AG09309 (cell line): ENCODE measurements at places on chromosomes 6 and 20.

GRCh38 chr20:19735446-19735845 is 22.6 kb upstream of the RIN2 start:
- DNase-seq: peak; percentile 67

DNA sequence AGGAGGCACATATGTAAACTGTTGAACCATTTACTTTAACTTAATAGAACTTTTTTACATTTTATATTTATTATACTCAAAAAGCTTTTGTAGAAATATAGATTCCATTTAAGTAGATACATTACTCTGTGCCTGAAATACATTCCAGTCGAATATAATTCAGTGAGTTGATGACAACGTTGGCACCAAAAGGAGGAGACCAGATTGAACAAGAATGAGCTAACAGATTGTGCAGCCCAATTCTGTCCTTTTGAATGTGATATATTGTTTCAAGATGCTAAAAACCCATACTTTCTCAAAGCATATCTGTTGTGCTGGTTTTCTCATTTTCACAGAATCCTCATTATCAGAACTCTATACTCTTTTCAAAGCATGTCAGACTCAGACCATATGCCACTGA is 147.4 kb upstream of the SIM1 start:
- no peak for DNase-seq

GRCh38 chr20:49794336-49795134 is 18.1 kb upstream of the SLC9A8 start:
- no peak for DNase-seq

DNA sequence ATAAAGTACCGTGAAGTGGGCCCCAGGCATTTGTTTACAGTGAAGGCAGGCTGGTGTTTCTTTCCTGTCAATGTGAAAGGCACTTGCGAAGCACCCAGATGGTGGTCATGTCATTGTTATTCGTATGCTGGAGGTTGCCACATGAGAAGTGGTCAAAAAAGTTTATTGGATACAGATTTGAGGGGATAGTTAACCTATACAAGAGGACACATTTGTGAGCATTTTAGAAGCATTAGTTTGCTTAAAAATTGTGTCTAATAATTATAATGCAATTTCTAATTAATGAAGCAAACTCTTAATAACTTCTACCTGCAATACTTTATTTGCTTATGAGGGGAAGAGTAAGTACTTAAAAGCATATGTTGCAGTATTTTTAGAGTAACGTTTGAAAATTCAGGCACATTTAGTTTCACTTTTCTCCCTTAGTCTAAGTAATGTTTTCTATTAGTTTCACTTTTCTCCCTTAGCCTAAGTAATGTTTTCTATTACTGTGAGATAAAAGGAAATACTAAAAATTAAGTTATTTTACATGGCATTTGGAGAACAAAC is 120.7 kb upstream of the CLDN20 start:
- no peak for DNase-seq

DNA sequence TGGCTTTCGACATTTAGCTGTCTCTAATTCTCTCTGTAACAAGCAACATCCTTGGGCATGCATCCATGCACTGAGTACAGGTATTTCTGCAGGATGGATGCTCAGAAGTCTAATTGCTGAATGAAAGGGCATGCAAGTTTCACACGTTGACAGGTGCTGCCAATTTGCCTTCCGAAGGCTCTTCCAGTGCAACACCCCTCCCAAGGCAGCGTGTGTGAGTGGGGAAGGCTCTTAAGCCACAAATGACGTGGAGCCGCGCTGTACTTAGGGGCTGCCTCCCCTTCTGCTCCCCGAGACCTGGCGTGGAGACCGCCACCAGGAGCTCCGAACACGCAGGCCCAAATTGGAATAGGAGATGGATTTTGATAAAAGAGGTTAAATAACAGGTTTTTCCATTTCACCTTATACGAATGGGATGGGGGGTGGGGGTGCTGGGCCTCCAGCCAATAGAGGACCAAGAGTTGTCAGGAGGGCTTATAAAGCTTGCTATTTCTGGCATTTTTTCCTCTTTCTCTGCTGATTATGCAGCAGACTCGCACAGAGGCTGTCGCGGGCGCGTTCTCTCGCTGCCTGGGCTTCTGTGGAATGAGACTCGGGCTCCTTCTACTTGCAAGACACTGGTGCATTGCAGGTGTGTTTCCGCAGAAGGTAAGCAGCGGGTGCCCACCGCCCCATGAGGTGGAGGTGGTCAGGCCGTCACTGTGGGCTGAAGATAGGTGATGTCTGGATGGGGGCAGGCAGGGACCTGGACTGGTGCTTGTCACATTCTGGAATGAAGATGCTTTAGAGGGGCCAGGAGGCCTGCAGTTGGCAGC is 30.9 kb downstream of the TOX2 start:
- no peak for DNase-seq

- no peak for DNase-seq
These were observed 12.9 kb downstream of the ZFP64 start for GRCh38 chr20:52178691-52179090.

DNA sequence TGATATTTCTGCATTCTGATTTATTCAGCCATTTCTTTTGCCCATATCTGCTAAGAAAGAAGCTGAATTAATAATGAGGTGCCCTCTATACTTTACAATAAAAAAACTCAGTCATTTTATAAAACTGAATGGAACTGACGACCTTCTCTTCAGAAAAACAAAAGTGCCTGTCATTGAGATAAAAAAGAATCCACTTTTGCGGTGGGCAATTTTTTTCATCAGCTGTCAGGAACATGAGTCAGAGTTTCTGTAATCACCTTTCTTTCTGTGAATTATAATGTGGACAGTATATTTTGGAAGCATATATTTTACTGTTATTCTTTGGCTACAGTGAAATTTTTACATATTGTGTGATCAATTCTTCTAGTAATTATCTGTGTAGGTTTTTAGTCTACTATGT is 33.4 kb downstream of the IL20RA start:
- no peak for DNase-seq

- DNase-seq: no peak
These were observed 15.2 kb upstream of the CD83 start for GRCh38 chr6:14102383-14102782.

GRCh38 chr6:33667776-33668175 is 43.7 kb downstream of the UQCC2 start:
- DNase-seq: no peak
